ENCODE measurements at places on chromosomes 5 and 9.

GRCh38 chr5:168575391-168576372 lies 3.5 kb downstream of the PANK3 start:
- no peak for DNase-seq

DNA sequence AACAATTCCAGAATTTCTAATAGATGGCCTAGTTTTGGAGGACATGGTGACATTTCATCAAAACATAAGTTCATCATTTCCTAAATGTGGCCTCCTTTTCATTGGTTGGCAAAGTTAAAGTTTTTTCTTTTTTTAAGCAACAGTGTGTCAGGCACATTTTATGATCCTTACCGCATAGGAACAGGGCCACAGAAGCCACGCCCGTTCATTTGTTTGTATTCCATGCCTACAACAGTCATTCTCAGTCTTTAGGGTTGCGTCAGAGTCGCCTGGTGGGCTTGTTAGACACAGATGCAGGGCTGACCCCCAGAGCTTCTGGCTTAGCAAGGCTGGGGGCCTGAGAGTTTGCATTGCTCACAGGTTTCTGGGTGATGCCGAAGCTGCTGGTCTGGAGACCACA lies 130.2 kb downstream of the HSD17B3 start:
- DNase-seq = no peak

GRCh38 chr5:135489466-135490244 lies 37.5 kb upstream of the TIFAB start:
- no peak for DNase-seq

- no peak for DNase-seq
Observed at GRCh38 chr5:132243366-132243977, 14.0 kb upstream of the PDLIM4 start.

Measured in AG09309 (cell line).